NCI-H2171 (cell line): ENCODE measurements at places on chromosomes 3 and 15.

- no peak for DNase-seq
Observed at GRCh38 chr3:147945968-147946519, 536.9 kb downstream of the ZIC1 start.

DNA sequence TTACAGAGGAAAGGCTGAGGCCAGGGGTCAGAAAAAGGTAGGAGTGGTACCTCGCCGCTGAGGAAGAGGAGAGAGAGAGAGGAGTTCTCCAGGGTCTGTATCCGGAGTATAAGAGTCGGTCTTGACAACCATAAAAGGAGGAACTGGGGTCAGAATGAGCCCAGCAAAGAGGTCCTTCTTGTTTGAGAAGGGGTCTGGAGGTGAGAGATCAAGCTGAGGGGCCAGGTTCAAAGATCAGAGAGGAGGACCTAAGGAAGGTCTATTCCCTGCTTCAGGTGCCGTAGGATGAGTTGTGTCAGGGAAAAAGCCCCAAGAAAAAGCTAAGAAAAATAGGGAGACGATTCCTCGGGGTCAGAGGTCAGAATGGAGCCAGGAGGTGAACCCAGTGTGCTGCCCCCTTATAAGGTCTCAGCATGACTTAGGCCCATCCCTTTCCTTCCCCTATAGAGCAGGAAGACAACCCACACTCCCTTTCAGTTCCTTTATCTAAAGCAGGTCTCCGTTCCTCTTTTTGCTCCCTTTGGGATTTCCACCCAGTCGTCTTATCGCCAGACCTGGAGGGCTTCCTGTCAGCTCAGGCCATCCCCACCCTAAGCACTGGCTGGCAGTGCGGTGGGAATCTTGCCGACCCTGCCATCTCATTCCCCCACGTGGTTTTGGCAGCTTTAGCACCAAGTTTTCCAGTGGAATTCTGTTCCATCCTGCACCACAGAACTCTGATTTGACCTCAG lies 651 bp downstream of the MTMR14 start:
- DNase-seq: no peak

DNA sequence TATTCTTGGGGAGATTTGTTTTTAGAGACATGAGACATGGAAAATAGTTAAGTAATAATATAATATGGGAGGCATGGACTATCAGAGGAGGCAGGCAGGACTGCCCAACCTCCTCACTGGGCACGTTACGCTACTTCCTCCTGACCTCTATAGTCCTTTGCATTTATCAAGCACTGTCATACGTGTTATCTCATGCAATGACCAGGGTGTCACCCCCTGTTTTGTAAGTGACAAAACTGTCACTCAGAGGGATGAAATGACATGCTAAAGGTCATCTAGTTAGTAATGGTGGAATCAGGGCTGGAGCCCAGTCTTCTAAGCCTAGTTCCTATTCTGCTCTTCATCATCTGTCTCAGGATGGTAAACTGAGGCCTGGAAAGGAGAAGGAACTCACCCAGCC lies 66.7 kb downstream of the ST6GAL1 start:
- no peak for DNase-seq

GRCh38 chr3:48217449-48217848 lies 5.8 kb upstream of the CAMP start:
- no peak for DNase-seq

- DNase-seq: no peak
Observed at GRCh38 chr3:181698263-181698954, 13.3 kb upstream of the SOX2 start.

DNA sequence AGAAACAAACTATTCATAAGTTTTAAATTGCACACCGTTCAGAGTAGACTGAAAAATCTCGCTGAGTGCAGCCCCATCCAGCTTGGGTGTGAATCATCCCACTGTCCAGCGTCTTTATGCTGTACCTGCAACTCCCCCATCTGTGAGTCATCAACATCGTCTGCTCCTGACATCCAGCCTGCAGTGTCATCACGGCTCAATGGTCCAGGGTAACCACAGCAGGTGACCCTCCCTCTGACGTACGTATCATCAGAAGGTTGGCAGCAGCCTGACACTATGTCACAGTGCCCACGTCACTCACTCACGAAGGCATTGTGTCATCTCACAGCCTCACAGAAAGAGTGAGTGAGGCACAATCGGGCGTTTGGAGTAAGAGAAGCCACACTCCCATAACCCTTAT lies 65.2 kb downstream of the TPRA1 start:
- DNase-seq: no peak
